Activated naive CD8-positive, alpha-beta T cell treated with anti-CD3 and anti-CD28 coated beads, Interleukin-2, amount 10 ng/mL, durations not matched to agents 7 days and 5 days (primary cell): ENCODE measurements at places on chromosomes 6 and 20. TPM values are rescaled to one million over a fixed set of nuclear protein-coding genes. Genes with fewer than 3 reads are reported as not detected.

The PRRC2A gene
- 278 TPM for total RNA-seq

The RSPO3 gene
- not detected for total RNA-seq

The LGSN gene
- 0.40 TPM for total RNA-seq

The PPIL6 gene
- total RNA-seq, result 0.53 TPM

The BTN1A1 gene
- total RNA-seq, result not detected

The EZR gene
- total RNA-seq, result 257 TPM

The UNC5CL gene
- total RNA-seq, result 4.2 TPM

The ULBP3 gene
- total RNA-seq, result 0.94 TPM

The ELOVL2 gene
- total RNA-seq, result not detected

The DSP gene
- 0.11 TPM for total RNA-seq

The CLPSL2 gene
- total RNA-seq, result not detected

The COL19A1 gene
- 0.06 TPM for total RNA-seq

The RARS2 gene
- total RNA-seq, result 25.4 TPM

The CST2 gene
- total RNA-seq, result not detected

The PGBD1 gene
- total RNA-seq, result 3.9 TPM

The CRIP3 gene
- total RNA-seq, result 0.62 TPM

The IP6K3 gene
- not detected for total RNA-seq

The SNAP25 gene
- total RNA-seq, result not detected

The OR2J3 gene
- total RNA-seq, result not detected

The NT5E gene
- 30.7 TPM for total RNA-seq

The FOXF2 gene
- not detected for total RNA-seq

The SLPI gene
- total RNA-seq, result not detected

The TOX2 gene
- 0.44 TPM for total RNA-seq

The DDX27 gene
- 46.1 TPM for total RNA-seq

The AGER gene
- total RNA-seq, result 52.3 TPM

The RNF144B gene
- 2.3 TPM for total RNA-seq

The LY6G5B gene
- total RNA-seq, result 36.4 TPM

The ADGB gene
- total RNA-seq, result not detected

The PARD6B gene
- 6.8 TPM for total RNA-seq

The JAG1 gene
- 0.89 TPM for total RNA-seq

The KCNG1 gene
- total RNA-seq, result not detected

The MAK gene
- not detected for total RNA-seq

The APCDD1L gene
- not detected for total RNA-seq

The GSTA2 gene
- not detected for total RNA-seq

The NOTCH4 gene
- total RNA-seq, result 0.79 TPM

The ERVFRD-1 gene
- not detected for total RNA-seq

The GPLD1 gene
- 0.34 TPM for total RNA-seq

The UBE2C gene
- 154 TPM for total RNA-seq

The FRS3 gene
- total RNA-seq, result 6.2 TPM

The CD24 gene
- 0.68 TPM for total RNA-seq

The CTAGE9 gene
- total RNA-seq, result not detected

The CLIC5 gene
- total RNA-seq, result 6.0 TPM

The FAM50B gene
- 11.2 TPM for total RNA-seq

The TFAP2D gene
- not detected for total RNA-seq

The ZNF391 gene
- total RNA-seq, result 3.9 TPM

The GDAP1L1 gene
- total RNA-seq, result not detected

The SLC25A27 gene
- total RNA-seq, result 0.64 TPM

The GMPR gene
- 14.0 TPM for total RNA-seq

The NKX2-4 gene
- not detected for total RNA-seq

The PRDM13 gene
- not detected for total RNA-seq

The RAET1L gene
- not detected for total RNA-seq

The HLA-DMB gene
- 14.0 TPM for total RNA-seq

The CD83 gene
- total RNA-seq, result 11.5 TPM
